ENCODE measurements at places on chromosomes 13 and 19.

GRCh38 chr13:23631311-23632047, 61.3 kb downstream of the TNFRSF19 start:
- no peak for DNase-seq

- no peak for DNase-seq
Measured at GRCh38 chr19:51430221-51430620, 12.8 kb upstream of the SIGLEC10 start.

- no peak for DNase-seq
Measured at GRCh38 chr13:33139780-33140535, 123.7 kb downstream of the KL start.

GRCh38 chr13:84896128-84896527, 903.1 kb downstream of the SLITRK6 start:
- peak; percentile 7 for DNase-seq

DNA sequence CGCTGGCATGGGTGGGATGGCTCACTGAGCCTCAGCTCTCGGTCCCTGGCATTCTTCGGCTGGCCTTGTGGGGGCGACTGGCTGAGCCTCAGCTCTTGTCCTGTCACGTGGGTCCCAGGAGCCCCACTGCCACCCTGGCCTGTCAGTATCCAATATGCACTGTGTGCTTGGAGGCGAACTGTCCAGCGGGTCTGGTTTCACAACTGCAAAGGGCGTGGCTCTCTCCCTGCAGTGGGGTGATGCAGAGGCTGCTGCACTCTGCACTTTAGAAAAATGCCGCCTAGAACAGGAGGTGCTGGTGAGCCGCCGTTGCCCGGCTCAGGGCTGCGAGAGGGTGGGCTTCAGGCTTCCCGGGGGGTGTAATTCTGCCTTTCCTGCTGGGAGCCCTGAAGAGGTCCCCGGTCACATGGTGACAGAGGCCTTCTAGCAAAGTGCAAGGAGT, 17.0 kb upstream of the TMEM255B start:
- no peak for DNase-seq

- no peak for DNase-seq
Measured at GRCh38 chr19:46431824-46432223, 3.1 kb upstream of the PNMA8C start.

DNA sequence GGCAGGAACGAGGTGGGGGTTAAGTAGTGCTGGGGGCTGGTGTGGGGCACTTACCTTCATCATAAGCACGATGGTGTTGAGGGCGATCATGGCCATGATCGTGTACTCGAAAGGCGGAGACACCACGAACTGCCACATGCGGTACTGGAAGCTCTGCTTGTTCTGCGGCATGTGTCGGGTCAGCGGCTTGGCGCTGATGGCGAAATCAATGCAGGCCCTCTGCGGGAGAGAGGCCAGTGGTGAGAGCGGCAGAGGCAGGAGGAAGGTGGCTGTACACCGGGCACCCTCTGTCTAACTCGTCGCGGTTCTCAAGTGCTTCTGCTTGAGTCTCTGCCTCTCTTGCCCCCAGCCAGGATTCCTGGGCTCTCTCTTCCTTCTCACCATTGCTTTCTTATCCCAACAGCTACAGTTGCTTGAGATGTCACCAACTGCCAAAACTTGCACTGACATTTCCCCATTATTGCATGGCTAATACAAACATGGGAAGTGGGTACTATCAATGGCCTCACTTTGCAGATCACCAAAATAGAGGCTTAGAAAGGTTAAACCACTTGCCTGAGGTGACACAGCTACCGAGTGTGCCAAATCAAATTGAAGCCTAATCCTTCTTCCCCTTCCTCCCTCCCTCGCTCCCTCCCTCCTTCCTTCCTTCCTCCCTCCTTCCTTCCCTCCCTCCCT, 105.0 kb downstream of the IER2 start:
- DNase-seq: no peak

DNA sequence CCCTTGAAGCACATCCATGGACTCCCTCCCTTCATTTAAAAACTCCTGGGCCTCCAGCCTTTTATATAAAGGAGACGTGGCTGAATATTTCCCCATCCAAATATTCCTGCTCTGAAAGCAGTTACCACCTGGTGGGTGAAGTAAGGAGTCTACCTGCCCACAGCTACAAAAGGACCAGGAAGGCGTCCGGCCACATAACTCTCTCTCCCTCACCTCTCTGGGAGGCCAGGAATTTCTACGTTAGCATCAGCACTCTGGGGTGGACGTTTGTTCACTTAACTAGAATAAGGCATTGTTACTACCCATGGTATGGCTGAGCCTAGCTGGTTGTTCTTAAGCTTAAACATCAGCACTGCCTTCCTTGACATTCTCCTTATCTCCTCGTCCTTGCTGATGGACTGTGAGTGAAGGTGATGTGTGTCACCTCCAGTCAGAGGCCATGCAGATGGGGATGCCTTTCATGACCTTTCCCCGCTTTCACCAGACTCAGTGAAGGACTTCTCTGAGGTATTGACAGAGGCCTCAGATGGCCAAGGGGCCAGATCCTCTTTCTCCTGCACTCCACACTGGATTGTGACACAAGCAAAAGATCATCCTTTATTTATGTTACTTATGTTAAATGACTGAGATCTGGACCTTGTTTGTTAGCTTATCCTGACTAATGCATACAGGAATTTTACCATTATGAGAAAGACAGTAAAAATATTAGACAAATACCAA, 22.2 kb upstream of the KPNA3 start:
- no peak for DNase-seq

- DNase-seq: peak; percentile 60
Measured at GRCh38 chr19:19366434-19367396, 38.8 kb upstream of the GATAD2A start.

- DNase-seq: no peak
Measured at GRCh38 chr19:53812335-53812734, 11.8 kb downstream of the NLRP12 start.

- peak; percentile 4 for DNase-seq
Measured at GRCh38 chr13:112690283-112690929, 568 bp downstream of the ATP11A start.

DNA sequence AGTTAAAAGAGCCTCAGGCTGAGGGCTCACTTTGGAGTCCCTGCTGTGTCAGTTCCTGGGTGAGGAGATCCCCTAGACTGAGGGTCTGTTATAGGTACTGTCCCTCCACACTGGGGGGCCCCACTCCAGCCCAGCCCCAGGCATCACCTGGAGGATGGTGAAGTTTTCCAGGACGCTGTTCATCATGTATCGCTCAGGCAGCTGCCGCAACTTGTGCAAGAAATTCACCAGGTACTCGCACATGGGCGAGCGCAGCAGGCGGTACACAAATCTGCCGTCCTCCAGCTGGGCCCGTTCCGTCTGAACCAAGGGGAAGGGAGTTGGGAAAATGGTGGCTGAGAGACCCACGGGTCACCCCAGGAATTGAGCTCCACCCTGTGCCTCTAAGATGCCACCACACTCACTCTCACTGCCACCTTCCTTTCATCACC, 7.1 kb downstream of the CD37 start:
- DNase-seq: no peak

GRCh38 chr13:103573446-103573845, 507.2 kb upstream of the SLC10A2 start:
- DNase-seq: no peak

- no peak for DNase-seq
Measured at GRCh38 chr13:81080911-81081454, 740.1 kb upstream of the SPRY2 start.

DNA sequence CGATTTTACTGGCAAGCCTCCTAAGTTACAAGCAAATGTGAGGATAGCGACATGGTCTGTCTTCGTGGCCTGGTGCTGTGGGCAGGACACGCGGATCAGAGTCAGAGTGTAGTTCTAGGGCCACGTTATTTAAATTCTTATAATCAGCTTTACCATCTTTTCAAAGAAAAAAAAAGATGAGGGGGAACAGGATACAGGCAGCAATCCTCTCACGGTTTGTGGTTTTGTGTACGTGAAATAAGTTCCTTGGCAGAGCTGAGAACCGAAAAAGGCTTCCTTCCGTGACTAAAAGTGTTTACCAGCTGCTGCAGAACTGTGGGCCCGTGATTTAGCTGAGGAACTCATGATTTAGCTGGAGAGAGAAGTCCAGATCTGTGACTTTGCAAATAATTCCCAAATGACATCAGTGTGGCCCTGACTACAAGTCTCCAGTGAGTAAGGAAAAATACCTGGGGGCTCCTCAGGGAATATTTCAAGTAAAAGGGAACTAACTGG, 27.2 kb downstream of the RCBTB2 start:
- peak; percentile 21 for DNase-seq

- DNase-seq: no peak
Measured at GRCh38 chr13:50908371-50908770, 1.2 kb upstream of the RNASEH2B start.

DNA sequence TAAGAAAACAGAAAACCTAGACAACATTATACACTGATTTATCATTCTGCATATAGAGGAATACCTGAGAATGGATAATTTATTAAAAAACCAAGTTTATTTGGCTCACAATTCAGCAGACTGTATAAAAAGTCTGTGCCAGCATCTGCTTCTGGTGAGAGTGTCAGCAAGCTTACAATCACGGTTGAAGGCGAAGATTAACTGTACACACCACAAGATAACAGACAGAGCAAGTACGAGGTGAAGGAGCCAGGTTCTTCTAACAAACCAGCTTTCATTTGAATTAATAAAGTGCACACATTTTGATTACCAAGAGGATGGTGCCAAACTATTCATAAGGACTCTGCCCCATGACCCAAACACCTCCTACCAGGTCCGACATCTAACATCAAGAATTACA, 28.8 kb downstream of the ZNF91 start:
- no peak for DNase-seq

DNA sequence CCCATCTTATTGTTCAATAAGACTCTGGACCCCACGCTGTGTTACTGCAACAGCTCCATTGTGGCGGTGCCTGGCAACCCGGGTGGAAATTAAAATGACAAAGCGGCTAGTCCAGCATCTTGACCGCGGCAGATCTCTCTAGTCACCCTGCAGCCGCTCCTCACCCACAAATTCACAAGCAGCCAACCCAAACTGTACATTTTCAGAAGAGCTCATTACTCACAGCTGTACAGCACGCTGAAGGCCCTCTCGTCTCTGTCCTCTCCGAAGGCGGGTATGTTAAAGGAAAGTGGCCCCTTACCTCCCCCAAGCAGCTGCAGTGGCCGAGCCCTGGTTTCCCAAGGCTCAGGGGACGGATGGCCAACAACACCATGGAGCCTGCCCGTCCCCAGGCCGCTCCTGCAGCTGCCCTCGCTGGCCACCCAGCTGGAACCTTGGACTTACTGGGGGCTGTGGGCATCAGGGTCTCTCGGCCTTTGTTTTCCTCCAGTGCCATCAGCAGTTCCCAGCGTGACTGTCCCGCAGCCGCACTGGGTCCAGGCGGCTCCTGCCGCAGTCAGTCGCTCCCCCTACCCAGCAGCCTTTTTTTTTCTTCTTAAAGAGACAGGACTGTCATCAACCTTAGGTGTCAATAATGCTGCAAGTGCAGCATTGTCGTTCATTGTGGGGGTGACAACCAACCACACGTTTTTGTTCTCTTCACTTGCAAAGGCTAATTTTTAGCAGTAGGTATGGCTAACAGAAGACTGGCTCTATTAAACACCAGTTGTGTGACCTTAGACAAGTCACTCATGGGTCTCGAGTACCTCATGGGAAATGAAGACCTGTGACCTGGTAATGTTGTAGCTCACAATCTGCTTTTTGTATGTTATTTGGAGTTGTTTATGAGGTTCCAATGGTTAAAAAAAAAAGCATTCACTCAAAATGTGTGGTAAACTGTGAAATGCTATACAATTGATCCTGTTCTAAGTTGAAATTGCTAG, at the start of gene SACS:
Gene SACS (minus strand): TSS at position 532 of the 983 bp plus-strand sequence. CDS start 22,463 bp downstream, outside the sequence.
- DNase-seq: no peak

GRCh38 chr13:52652980-52653303, 306 bp downstream of the SUGT1 start:
- DNase-seq: no peak

DNA sequence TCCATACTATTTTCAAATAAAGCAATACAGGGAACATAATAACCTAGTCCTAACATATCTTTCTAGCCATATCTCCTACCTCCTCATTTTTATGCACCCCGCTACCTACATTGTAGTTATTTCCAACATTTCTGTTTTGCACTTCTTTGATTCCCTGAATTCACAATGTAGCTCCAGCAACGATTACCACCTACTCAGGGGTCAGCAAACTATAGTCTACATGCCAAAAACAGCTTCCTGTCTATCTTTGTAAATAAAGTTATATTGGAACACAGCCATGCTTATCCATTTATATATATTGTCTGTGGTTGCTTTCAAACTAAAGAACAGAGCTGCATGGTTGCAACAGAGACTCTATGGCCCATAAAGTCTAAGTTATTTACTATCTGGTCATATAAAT, 16.7 kb downstream of the MYCBP2 start:
- no peak for DNase-seq

GRCh38 chr19:13104360-13104847, 1.7 kb upstream of the LYL1 start:
- DNase-seq: peak; percentile 64

- no peak for DNase-seq
Measured at GRCh38 chr19:3097442-3097871, 3.3 kb downstream of the GNA11 start.

- DNase-seq: peak; percentile 87
Measured at GRCh38 chr19:55516878-55517620, 19.9 kb downstream of the SBK2 start.

- no peak for DNase-seq
Measured at GRCh38 chr19:16445238-16446107, 26.3 kb downstream of the EPS15L1 start.

GRCh38 chr13:40635315-40635995, 31.0 kb downstream of the FOXO1 start:
- DNase-seq: no peak

GRCh38 chr13:82719987-82720386, 1162.3 kb downstream of the SLITRK1 start:
- no peak for DNase-seq

DNA sequence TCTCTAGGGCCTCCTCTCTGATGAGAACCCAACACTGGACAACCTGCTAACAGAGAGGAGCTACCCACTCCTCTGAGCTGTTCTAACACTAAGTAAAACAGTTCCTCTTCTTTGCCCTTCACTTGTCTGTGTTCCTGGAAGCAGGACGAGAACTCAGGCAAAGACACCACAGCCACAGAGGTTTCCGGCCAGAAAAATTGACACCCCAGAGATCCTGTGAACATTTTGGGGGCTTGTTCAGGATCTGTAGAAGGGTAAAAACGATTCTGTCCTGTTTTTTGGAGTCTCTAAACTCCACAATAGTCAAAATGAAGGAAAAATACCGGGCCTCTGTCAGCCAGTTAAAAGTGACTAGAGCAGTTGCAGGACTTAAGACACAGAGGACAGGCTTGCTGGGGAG, 165.9 kb downstream of the B3GLCT start:
- no peak for DNase-seq

DNA sequence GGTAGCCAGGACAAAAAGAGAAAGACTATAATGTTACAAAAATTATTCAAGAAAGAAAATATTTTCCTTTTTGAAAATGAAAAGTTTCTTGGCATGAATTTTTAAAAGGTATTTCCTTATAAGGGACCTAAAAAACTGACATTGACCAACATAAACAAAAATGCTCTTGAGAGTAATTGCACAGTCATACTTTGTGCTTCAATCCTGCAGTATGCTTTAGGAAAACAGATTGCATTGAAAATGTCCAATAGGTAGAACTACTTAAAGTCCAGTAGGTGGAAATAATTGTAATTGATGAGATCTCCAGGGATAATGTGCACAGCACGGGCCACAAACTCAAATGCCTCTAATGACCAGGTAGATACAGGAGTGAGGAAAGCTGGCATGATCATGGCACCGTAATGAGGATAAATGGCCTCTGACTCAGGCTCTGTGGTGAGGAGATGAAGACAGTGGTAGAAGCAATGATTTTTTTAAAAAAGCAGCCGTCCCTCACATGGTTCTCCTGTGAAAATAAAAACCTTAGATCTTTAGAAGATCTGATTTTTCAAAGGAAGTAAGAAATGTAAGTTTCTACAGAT, 278.0 kb downstream of the ITGBL1 start:
- no peak for DNase-seq

- no peak for DNase-seq
Measured at GRCh38 chr13:34926508-34926907, 15.6 kb upstream of the NBEA start.

Measured in T-helper 9 cell (primary cell).